ENCODE measurements at places on chromosomes 6 and 20.

- no peak for DNase-seq
These were observed 120.2 kb upstream of the RAB32 start for GRCh38 chr6:146423452-146423851.

DNA sequence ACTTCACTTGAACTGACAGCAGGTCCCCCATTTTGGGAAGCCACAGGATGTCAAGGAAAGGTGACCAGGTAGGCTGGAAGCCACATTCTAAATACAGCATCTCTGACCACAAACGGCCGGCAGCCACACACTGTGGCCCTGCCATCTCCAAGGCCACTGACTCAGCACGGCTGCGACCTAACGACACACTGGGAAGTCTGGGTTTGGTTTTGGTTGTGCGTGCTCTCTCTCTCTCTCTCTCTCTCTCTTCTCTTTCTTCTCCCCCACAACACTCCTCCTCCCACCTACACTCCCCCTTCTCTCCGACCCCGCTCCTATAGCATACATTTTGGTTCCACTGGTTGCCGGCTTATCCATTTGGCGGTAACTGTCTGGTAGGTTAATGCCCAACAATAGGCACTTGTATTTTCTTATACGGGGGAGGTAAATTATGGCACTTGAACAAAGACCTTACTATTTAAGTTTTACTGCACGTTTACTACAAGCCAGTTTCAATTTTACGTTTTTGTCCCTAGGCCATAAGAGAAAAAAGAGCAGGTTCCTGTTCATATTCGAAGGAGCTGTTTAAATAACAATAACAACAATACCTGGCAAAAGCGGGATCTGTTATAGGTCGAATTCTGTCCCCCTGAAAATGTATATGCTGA, 103.6 kb downstream of the GMDS start:
- no peak for DNase-seq

GRCh38 chr6:128504003-128504654, 16.3 kb downstream of the PTPRK start:
- no peak for DNase-seq

- no peak for DNase-seq
These were observed 56.0 kb downstream of the CEBPB start for GRCh38 chr20:50246367-50247195.

GRCh38 chr6:131846905-131847304, 39.1 kb downstream of the ENPP1 start:
- no peak for DNase-seq

DNA sequence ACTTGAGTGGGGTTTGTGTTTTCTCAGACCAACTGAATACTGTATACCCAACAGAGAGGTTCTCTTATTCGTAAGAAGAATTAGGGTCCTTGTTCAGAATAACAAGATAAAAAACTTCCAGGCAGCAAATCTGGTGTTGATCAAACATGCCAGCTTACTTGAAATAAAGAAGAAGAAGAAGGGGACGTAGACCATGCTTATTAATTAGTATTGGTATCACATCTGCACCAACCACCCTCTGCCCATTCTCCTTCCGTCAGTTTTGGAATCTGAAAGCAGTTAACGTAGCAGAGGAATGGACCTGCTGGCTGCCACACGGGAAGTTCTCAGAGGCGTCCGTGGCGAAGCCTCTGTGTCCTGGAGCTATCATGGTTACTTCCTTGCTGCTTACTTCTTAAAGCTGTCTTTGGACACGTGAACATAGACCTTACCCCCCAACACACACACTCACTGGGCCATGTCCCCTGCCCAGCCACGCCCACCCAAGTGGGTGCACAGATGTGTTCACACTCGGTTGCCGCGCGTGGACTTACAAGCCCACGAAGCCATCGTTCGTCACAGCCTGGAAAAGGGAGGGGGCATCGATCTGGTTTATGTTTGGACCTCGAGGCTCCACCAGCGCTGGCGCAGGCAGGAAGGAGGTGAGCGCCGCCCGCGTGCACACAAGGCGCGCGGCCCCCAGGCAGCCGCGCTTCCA, 4.1 kb upstream of the DLL1 start:
- no peak for DNase-seq

DNA sequence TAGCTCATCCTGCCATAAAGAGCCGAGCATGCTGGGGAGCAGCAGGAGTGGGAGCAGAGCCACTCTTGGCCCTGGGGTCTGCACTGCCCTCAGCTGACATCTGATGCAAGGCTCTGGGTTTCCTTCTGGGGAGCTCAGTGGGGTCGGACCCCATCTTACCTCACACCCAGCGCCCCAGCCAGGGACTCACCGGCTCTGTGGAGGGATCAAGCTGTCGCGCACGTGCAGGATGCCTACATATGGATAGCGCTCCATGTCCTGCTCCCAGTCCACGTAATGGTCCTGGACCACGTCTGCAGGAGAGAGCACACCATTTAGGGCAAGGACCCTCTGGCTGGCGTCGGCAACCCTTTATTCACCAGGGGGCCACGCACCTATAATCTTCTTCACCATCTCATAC, 12.2 kb downstream of the LEMD2 start:
- DNase-seq: no peak

DNA sequence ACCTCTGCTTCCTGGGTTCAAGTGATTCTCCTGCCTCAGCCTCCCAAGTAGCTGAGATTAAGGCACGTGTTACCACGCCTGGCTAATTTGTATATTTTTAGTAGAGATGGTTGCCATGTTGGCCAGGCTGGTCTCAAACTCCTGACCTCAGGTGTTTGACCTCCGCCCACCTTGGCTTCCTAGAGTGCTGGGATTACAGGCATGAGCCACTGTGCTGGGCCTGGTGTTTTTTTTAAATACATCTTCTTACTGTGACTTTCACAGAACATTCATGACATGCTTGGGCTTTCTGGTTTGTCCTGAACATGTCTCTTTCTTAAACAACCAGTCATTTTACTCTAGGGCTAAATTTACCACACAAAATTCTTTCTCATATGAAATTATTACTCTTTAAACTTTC, 34.7 kb upstream of the FAM8A1 start:
- DNase-seq: no peak

DNA sequence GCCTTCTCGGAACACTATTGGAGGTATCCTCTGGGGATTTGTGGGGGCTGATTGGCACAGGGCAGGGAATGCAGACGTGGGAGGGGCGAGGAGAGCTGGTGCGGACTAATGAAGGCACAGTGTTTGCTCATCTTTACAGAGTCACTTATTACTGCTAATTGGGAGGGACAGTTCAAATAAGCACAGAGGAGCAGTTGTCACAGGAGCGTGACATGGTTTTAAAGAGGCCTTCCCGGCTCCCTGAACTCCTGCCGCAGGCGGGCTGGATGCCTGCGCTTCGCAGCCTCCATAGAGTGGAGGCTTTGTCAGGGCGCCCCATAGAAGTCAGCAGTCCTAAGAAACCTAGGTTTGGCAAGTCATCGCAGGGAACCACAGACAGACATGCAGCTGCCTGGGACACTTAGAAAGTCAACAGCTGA, 149.6 kb downstream of the LINC00237 start:
- DNase-seq: no peak

GRCh38 chr20:45917790-45918141, 5.8 kb upstream of the PLTP start:
- DNase-seq: no peak

- peak; percentile 18 for DNase-seq
These were observed 86.1 kb upstream of the STMND1 start for GRCh38 chr6:17015551-17016381.

DNA sequence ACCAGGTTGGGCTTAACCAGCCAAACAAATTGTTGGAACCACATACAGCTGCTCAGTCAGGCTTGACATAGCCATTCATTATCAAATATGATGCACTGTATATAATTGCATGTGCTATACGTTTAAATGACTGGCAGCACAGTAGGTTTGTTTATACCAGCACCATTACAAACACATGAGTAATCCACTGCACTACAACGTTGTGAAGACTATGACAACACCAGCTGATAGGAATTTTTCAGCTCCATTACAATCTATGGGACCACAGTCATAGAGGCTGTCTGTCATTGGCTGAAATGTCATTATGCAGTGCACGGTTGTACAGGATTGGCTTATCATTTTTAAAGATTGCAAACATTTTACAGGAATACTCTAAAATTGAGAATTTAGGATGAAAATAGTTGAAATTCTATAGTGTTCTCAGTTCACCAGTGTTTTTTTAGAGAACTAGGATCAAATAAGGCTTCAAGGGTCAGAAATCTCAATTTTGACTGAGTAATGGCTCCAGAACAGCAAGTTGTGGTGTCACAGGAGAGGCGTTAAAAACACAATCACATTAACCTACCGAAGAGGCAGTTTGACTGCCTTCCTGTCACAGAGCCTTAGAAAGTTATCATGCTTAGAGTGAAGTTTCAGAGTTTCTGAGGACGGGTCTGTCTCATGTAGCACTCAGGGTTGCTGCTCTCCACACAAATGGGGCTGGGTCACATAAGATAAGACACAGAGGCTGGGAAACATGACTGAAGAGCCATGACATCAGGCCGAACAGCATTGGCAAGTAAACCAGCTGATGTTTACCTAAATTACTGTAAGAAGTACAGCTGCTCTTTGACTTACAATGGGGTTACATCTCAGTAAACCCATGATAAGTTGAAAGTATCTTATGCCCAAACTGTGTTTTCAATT, 60.7 kb upstream of the SMLR1 start:
- DNase-seq: no peak

GRCh38 chr20:12207875-12208274, 290.2 kb downstream of the BTBD3 start:
- no peak for DNase-seq

GRCh38 chr6:168215121-168215808, 104.3 kb downstream of the DACT2 start:
- DNase-seq: no peak

DNA sequence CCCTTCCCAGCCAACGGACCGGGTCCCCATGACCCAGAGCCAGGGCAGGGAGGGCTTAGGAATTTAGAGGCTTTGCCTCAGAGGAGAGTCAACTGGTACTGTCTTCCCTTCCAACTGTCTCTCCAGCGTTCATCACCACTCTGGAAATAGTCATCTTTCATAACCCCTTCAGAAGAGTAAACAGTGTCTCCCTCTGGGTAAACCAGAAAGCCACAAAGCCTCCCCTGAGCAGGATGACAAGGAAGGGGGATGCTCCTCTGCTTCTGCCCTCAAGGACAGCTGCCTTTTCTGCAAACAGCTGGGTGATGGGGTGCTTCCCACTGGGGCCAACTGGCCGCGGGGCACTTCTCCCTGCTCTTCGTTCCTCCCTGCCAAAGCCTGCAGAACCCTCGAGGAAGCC, 90.1 kb downstream of the PSMG4 start:
- no peak for DNase-seq

GRCh38 chr6:137490006-137490905, 3.9 kb downstream of the OLIG3 start:
- DNase-seq: no peak

DNA sequence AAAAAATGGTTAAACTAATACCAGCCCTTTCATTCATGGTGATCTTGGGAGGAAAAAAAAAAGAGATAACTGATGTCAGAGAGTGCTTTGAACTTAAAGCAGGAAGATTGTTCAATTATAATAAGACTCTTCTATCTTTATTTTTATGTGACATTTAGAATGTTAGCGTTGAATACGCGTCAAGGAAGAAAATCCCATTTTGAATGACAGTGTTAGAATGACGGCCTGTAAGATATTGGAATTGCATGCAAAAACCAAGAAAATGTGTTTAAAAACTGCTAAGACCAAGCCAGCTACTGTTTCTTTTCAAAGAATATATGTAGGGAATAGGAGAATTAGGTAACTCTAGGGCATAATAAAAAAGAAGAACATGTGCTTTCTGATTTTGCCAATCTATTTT, 123.0 kb downstream of the CARMIL1 start:
- no peak for DNase-seq

DNA sequence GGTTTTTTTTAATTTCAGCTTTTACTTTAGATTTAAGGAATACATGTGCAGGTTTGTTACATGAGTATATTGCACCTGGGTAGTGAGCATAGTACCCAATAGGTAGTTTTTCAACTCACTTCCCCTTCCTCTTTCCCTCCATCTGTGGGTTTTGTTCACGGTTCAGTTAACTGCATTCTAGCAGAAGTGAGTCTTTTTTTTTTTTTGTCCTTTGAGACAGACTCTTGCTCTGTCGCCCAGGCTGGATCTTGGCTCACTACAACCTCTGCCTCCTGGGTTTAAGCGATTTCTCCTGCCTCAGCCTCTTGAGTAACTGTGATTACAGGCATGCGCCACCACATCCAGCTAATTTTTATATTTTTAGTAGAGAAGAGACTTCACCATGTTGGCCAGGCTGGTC, 8.7 kb downstream of the UBR2 start:
- DNase-seq: no peak

GRCh38 chr20:46691196-46691595, 2.0 kb upstream of the TP53RK start:
- no peak for DNase-seq

- no peak for DNase-seq
These were observed 17.5 kb upstream of the MRAP2 start for GRCh38 chr6:84016029-84016428.

- DNase-seq: no peak
These were observed 27.4 kb upstream of the SIM1 start for GRCh38 chr6:100491952-100492670.

DNA sequence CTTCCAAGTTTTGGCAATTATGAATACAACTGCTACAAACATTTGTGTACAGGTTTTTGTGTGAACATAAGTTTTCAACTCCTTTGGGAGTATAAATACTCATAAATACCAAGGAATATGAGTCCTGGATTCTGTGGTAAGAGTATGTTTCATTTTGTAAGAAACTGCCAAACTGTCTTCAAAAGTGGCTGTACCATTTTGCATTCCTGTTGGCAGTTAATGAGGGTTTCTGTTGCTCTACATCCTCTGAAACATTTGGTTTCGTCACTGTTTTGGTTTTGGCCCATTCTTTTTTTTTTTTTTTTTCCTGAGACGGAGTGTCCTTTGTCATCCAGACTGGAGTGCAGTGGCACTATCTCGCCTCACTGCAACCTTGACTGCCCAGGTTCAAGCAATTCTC, 8.5 kb downstream of the AP5S1 start:
- no peak for DNase-seq

- DNase-seq: no peak
These were observed 152.4 kb upstream of the MAN1A1 start for GRCh38 chr6:119501798-119502483.

- no peak for DNase-seq
These were observed 51.2 kb upstream of the LYRM2 start for GRCh38 chr6:89689732-89690131.
